Activated naive CD8-positive, alpha-beta T cell treated with anti-CD3 and anti-CD28 coated beads, Interleukin-2, amount 50 U/mL, for 16 hours (primary cell): ENCODE measurements at places on chromosomes 4 and X.

- no peak for DNase-seq
Measured at GRCh38 chrX:9578083-9578779, 113.4 kb downstream of the TBL1X start.

DNA sequence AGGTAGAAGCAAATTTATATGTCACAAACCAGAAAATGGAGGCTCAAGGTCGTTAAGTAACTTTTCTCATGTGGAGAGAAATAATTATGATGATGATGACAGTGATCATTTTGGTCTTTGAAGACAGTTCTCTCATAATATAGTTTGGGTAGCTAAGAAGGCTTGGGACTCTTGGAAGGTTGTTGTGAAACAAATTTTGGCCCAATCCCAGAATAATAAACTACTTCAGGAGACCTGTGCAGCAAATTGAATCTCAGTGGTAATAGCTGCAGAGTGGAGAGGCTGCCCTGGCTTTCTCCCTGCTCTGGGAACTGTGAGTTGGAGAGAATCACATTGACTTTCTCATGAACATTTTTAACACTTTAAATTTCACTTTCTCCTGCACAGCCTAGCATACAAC lies 217.2 kb upstream of the BOD1L1 start:
- DNase-seq = no peak

DNA sequence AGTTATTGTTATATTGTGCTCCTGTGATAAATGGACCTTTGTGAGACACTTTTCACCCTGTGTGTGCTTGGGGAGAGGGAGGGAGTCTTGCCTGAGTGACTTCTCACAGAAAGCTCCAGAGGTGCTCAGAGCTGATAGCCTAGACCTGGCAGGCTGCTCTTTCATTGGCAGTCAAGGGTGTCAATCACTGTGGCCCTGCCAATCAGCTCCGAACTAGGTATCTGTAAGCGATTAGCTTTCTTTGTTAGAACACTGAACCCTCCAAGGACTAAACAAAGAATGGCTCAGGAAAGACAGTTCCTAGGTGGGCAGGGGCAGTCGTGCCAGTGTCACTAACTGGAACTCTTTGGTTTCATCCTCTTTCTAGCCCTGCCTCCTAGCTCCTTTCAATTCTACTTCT lies 2.7 kb upstream of the NALF2 start:
- DNase-seq = no peak

DNA sequence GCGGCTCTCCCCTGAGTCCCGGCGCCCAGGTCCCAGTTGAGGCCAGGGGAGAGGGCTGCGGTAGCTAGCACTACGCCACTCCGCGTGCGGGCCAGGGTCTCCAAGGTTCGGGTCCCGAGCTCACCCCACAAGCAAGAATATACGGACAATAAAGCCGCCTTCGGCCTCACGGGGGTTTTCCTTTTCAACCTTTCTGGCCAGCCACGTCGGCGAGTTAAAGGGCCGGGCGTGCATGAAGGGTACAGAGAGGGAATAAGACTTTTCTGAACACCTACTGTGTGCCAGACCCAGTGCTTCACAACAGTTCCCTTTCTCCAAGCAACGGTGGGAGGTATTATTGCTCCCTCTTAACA lies 138.5 kb upstream of the ZIC3 start:
- no peak for DNase-seq

DNA sequence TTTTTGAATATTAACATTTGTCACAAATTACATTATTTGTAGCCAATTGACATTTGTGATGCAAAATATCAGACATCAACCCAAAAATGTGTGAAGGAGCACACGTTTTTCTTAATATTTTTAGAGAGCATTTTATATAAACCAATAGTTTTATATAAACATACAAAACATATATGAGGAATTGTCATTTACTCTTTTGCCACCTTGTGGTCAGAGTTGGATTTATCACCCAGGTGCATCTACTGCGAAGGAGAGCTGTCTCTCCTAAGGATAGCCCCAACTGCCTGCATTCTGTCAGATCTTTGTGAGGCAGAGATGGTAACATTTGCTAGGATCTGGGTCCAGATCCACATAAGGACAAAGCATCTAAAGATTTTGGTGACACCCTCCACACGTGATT lies 2.5 kb upstream of the USP27X start:
- DNase-seq = no peak

GRCh38 chr4:97394653-97395052 lies 748.6 kb downstream of the STPG2 start:
- DNase-seq = no peak

DNA sequence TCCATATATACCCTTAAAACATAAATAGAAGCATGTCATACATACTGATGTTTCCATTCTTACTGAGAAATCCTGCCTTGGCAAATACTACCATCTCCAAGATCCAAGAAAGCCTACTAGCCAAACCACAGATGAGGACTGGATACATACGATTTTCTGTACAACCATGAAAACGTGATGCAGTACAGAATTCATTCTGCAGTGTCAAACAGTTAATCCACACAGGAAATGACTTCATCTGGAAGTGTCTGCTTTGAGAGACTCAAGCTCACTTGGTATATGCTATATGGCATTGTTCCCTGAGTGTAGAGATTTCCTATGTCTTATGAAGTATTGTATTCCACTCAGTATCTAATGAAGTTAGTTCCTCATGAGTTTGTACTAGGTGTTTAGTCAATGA lies 94.3 kb downstream of the CT47B1 start:
- no peak for DNase-seq

DNA sequence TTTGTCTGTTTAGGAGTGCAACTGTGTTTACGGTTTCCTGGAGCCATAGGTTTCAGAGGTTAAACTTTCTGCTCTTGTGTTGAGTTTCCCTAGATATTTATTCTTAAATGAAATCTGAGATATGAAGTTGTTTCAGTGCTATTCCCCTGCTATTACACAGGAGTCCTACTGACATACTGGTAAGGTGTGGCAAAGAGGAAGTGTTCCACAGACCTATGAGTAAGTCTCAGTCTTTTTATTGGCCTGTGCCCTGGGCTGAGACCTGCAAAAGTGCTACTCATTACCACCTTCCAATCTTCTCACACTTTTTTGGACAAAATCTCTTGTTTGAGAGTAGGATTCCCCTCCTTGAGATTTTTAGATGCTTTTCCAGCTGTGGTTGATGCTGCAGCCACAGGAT lies 35.6 kb upstream of the MAGEA8 start:
- no peak for DNase-seq
